Activated T-helper 9 cell treated with anti-CD3 and anti-CD28 coated beads, Interleukin-2, amount 50 U/mL, for 16 hours (primary cell): ENCODE measurements at places on chromosomes 6 and 20.

GRCh38 chr6:166617359-166617758 is 9.7 kb downstream of the RPS6KA2 start:
- DNase-seq: no peak

DNA sequence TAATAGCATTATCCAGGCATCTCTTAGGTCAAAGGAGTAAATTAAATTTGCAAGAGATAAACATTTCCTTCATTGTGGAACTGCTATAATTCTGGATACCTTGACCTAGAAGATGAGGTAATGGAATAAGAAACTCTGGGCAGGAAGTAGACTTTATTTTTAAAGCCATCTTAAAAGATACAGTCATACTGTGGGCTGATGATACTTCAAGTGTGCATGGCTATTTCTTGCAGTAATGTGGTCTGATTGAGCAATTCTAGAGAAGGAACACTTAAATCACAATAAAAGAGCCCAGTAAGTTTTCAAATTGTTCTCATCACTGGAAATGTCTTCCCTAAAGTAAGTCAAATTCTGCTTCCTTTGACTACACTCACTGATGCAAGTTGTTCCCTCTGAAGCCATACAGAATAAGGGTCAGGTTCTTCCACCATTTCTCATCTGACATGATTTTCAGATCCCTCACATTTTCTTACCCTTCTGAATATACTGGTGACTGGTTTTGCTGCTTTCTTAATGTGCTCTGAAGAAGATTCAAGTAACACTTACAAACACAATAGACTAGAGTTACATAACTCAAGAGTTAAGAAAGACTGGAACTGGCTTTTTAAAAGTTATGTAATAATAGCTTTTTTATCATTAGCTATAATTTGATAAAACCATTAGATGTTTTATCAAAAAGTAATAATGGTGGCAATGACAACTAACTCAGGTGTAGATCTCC is 62.6 kb upstream of the TMEM244 start:
- DNase-seq: no peak

DNA sequence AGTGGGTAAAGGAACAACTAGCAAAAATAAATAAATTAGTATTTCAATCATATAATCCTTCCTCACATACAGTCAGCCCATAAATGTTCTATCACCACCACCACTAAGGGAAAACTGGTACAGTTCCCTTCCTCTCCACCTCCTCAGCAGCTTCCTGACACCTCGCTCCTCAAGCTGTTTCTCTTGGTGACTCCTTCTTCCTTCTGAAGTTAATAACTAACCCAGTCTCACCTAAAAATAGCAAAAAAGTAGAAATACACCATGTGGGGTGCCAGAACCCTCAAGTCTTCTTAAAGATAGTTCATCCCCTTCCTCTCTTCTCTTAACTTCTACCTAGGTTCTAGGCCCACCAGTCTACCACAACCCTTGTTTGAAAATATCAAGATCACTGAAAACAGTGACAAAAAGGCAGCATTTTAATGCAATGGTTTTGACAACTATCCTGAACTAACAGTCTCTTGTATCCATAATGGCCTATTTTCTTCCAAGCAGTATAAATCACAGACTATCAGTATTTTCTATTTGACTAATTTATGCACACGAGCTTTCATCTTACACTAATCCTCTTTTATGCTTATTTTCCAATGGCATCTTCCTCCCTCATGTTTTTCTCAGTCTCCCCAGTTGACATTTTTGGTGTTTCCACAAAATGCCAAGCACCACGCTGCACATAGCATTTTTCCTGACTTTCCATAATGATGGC is 85.5 kb downstream of the KHDC1L start:
- DNase-seq: no peak

GRCh38 chr6:41600499-41601247 is 37.6 kb upstream of the MDFI start:
- DNase-seq: no peak

GRCh38 chr6:43240950-43241349 is 2.3 kb upstream of the TTBK1 start:
- no peak for DNase-seq

DNA sequence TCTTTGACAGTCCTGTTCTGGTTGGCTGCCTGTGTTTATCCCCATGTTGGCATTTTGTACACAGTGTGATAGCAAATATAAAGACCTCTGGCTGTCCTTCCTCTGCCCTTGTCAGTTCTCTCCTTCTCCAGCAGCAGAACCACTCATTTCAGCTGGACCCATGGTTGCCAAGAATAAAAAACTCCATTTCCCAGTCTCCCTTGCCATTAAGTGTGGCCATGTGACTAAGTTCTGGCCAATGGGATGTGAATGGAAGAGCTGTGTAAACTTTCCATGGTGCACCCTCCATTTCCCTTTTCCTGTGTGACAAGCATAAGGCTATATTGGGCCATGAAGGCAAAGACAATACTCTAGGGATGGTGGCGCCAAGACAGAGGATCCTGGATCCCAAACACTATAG is 78.4 kb upstream of the TBC1D7 start:
- DNase-seq: no peak

- DNase-seq: no peak
These were observed 563.3 kb upstream of the HS3ST5 start for GRCh38 chr6:114906096-114906495.

GRCh38 chr6:124812067-124812466 is 150.2 kb upstream of the RNF217 start:
- DNase-seq: no peak

DNA sequence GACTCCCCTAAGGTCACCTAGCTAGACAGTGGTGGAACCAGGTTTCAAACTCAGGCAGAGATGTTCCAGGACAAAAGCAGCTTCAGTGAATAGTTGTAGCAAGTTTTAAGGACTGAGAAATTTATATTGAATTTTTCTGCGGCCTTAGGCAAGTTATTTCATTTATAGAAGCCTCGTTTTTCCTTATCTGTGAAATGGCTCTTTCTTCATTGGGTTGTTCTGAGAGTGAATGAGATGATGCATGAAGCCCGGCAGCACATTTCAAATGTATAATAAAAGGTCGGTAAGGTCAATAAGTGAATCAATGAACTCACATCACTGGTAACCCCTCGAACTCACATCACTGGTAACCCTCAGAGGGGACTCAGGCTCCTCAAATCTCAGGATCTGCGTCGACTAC is 1.1 kb upstream of the GMPR start:
- DNase-seq: no peak

GRCh38 chr6:42041481-42042053 is 8.8 kb upstream of the TAF8 start:
- no peak for DNase-seq

GRCh38 chr6:7311176-7311575 is 1.8 kb downstream of the SSR1 start:
- DNase-seq: no peak

DNA sequence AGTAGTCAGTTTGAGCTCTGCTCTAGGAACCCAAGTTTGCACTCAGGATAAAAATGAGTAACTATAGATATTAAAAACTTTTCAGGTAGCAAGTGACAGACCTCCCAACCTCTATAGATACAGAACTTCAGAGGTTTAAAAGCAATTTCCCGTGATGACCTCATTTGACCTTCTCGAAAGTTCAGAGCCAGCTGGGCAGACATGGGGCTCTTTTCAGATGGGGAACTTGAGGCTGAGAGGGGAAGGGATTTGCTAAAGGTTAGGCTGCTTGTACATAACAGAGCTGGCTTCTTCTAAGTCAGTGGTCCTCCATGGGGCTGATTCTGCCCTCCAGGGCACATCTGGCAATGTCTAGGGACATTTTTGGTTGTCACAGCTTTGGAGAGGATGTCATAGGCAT is 58.8 kb upstream of the ZNF831 start:
- no peak for DNase-seq

GRCh38 chr6:127737768-127738167 is 160.8 kb downstream of the C6orf58 start:
- no peak for DNase-seq

- DNase-seq: no peak
These were observed 51.9 kb downstream of the RNF217 start for GRCh38 chr6:125013938-125014660.

DNA sequence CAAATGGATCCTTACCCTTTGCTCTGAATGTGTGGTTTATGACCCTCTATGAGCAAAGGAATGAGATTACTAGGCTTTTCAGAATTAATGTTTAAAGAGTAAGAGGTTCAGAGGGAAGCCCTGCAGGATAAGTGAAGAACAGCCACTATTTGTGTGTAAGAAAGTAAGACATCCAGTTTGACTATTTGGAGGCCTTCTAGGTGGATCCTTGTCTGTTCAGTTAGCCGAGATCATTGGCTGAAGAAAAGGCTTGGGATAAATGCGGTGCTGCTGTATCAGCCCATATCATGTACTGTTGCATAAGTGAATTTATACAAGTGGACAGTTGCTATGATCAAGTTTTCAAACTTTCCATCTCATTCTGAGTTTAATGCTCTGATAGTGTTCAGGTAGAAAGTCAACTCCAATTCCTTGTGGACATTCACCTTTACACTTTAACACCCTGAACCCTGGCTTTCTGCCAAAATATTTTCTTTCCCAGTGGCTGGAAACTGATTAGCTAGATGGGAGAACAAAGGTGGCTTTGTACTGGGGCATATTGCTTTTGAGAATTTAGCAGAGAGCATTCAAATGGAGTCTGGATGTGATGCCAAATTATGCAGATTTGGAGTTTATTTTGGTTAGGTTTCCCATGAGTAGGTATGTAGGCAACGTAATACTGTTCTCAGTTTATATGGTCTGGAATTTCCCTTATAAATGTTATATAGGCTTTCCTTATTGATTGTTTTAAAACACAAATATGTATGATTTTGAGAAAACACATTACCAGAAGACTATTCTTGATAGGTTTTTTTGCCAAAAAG is 15.0 kb downstream of the PARD6B start:
- no peak for DNase-seq

GRCh38 chr6:4973415-4973814 is 30.4 kb downstream of the RPP40 start:
- DNase-seq: no peak

GRCh38 chr6:38035478-38035877 is 216.0 kb downstream of the ZFAND3 start:
- no peak for DNase-seq

DNA sequence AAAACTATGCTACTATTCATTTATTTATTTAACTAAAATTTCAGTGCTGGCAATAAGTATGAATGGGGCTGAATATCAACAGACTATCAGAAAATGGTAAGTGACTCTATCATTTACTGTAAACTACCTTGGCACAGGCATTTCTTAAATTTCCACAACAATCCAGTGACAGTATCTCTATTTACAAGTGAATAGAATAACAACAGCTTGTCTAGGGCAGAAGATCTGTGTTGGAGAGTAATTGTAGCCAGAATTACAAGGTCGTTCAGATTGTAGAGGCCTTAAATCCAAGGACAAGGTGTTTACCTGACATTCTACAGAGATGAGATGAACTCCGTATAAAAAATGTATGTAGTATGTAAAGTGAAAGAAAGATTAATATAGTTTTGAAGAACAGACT is 193.8 kb upstream of the SIM1 start:
- DNase-seq: no peak

DNA sequence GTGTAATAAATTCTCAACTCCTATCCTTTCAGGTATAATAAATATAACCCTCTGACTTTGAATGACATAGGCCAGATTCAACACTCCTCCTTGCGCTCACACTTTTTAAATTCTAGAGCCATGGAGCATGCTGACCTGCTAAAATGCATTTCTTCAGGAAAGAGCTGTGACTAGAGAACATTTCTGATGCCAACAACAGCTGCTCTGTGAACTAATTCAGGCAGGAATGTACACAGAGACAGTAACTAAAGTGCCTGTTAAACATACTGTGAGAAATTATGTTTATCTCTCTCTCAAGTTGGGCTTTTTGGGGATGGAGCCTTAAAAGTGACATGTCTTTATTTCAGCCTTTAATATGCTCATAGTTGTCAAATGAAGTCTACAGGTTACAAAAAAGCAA is 8.3 kb downstream of the NHSL1 start:
- no peak for DNase-seq

DNA sequence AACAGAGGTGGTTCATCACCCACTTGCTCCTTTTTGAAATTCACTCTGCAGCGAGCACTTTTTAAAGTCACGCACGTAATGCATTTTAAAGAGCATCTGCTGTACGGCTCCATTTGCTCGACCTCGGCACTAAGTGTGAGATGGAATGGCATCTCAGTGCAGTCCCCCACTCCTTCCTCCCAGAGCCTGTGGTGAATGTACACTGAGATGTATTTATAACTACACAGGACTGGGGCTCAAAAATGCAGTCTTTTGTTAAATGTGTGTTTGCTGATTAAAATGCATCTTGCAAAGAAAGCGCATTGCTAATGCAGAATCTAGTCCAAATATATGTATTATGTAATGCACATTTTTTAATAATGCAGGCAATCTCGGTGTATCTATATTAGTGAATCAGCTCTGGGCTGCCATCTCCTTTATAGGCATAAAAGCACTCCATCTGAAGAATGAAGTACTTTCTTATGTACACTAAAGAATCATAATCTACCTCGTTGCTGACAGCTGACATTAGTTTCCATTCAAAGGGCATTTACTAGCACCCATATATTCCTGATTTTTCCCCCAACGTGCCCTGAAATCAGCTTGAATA is 14.0 kb downstream of the GNAS-AS1 start:
- DNase-seq: no peak

- DNase-seq: no peak
These were observed 162.8 kb upstream of the MYLIP start for GRCh38 chr6:15966000-15966520.

- peak; percentile 60 for DNase-seq
These were observed 18.1 kb downstream of the TUBB2B start for GRCh38 chr6:3209114-3210023.

GRCh38 chr20:52049001-52049731 is 142.4 kb downstream of the ZFP64 start:
- DNase-seq: no peak

GRCh38 chr6:69416776-69417175 is 380.0 kb downstream of the LMBRD1 start:
- no peak for DNase-seq

GRCh38 chr6:155247618-155248007 is 16.2 kb upstream of the CLDN20 start:
- no peak for DNase-seq

GRCh38 chr6:156804402-156804801 is 27.2 kb downstream of the ARID1B start:
- DNase-seq: no peak

GRCh38 chr6:108622641-108623298 is 62.1 kb downstream of the FOXO3 start:
- DNase-seq: no peak

DNA sequence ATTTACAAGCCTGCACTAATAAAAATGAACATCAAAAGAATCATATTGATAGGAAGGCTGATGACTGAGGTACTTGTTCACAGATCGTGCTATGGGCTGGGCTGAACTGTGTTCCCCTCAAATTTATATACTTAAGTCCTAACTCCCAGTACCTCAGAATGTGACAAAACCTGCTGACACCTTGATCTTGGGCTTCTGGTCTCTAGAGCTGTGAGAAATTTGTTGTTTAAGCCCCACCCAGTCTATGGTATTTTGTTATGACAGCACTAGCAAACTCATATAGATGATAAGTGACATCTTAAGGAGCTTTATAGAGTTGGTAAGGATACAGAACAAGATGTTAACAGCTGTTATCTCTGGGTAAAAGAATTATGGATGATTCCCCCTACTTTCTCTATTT is 13.8 kb downstream of the UBE2V1 start:
- no peak for DNase-seq
